ENCODE measurements at places on chromosomes 5 and 9.
A peak's percentile ranks its signal among the peaks of the same experiment; 100 is the strongest.

- H3K27me3 ChIP-seq, result no peaks in the 10 kb centered on the region
- peaks cover 33% of the 10 kb centered on the region for H3K36me3 ChIP-seq
- H3K27ac ChIP-seq, result no peak overlapping the region
- no peak for DNase-seq
- peaks cover 23% of the 10 kb centered on the region for H3K4me1 ChIP-seq
Measured at GRCh38 chr9:101469026-101469425, 33.5 kb upstream of the ALDOB start.

DNA sequence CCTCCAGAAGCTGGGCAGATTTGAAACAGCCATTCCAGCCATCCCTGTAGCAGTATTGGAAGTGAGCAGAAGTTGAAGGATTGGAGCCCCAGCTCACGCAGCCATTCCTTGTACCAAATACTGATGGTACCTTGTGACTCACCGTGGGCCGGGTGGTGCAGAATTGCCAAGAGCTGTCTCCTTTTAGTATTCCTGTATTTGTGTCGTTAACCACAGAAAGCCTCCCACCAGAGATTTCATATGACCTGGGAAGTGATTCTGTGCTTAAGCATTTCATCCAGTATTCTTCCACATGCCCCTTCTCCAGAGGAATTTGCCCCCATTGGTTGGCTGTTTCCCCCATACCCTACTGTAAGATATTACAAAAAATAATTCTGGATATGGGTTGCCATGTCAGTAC is 17.7 kb upstream of the TLX3 start:
- H3K4me1 ChIP-seq, result peaks cover 15% of the 10 kb centered on the region
- H3K27me3 ChIP-seq, result no peaks in the 10 kb centered on the region
- no peak overlapping the region for H3K27ac ChIP-seq
- no peak overlapping the region for H3K4me3 ChIP-seq
- H3K36me3 ChIP-seq, result no peaks in the 10 kb centered on the region

DNA sequence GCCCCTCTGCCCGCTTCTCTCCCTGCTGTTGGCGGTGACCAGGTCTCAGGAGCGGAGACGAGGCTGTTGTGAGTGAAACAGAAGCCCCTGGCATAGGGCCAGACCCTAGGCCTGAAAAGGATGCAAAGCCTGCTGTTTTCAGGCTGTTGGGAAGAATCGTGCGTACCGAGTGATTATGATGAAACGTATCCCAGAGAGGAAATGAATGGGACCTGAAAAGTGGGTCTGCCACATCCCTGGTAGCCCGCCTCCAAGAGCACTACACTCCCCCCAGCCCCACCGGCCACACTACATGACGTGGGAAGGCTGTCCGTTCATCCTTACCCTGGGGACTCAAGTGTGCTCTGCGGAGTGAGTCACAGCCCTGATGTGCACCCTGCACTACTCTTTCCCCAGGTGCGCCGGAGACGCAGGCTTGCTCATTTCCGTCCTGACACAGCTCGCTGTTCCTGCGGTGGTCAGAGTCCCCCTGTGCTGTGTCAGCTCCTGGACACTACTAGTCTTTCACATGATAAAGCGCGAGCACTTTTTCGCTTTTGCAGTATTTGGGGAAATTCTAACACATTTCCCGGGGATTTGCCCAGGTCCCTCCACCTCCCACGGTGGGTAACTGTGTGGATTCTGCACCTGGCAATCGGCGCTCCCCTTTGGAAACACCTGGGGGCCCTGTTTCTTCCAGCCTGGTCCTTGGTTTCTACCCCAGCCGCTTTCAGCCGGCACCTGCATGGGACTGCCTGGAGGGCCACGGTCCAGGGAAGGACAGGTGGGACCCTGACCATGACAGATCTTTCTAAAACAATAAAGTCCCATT is 91.5 kb downstream of the ANKRD33B start:
- no peak for DNase-seq
- H3K27me3 ChIP-seq, result no peaks in the 10 kb centered on the region
- no peaks in the 10 kb centered on the region for H3K36me3 ChIP-seq
- H3K27ac ChIP-seq, result no peak overlapping the region

DNA sequence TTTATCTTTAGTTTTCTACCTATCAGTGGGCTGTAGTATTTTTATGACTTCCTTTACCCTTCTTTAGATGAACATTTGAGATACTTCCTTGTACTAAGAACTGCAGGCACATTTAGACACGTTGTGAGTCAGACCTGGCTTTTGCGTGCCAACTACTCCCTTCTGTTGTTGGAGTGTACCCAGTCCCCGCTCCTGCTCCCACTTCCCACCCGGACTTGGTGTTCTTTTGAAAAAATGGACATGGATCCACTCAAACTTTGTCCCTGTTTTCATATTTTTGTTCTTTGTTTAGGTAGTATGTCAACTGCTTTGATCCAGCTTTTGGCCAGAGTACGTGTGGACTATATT is 60.7 kb downstream of the PARP8 start:
- H3K27me3 ChIP-seq, result no peaks in the 10 kb centered on the region
- DNase-seq, result no peak
- H3K36me3 ChIP-seq, result no peaks in the 10 kb centered on the region
- H3K4me1 ChIP-seq, result peaks cover 14% of the 10 kb centered on the region
- H3K27ac ChIP-seq, result no peak overlapping the region

DNA sequence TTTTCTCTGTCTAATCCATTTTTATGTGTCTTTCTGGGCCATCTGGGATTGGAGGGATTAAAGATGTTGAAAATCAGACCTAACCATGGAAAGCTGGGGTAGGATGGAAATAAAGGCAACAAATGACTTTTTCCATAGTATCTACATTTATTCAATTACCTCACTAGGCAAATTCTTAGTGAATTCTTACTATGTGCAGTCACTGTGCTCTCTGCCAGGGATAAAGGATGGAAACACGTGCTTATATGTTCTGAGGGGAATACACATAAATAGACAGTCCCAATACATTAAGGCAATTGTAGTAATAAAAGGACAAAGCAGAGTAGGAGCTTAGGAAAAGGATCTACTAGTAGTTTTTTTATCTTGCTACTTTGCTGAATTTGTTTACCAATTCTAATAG is 214.2 kb downstream of the PRR16 start:
- H3K4me1 ChIP-seq, result peaks cover 39% of the 10 kb centered on the region
- no peak for DNase-seq
- H3K27me3 ChIP-seq, result no peaks in the 10 kb centered on the region
- H3K4me3 ChIP-seq, result no peak overlapping the region
- H3K36me3 ChIP-seq, result peaks cover 3% of the 10 kb centered on the region
- H3K27ac ChIP-seq, result peak overlapping the region; percentile 79

DNA sequence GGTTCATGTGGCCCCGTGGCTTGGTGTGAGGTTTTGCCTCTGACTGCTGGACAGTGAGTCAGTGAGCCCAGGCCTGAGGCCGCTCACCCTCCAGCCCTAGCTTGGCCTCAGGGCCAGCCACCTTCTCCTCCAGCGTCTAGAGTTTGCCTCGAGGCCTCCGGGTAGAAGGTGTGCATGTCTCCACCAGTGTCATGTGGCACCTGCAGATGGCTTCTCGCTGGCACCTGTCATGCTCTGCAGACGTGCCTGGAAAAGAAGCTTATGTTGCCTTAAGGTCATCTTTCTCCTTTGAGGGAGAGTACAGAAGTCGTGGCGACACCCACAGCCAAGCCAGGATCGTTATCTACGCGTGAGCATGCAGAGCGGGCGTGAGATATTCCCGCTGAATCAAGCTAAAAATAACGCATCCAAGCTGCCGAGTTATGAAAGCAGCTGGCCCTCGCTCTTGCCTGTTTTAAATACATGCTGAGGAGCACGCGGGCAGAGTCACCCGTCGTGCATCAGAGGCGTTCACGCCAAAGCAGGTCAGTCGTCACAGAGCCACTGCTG is 79.7 kb upstream of the FCN2 start:
- no peak overlapping the region for H3K4me3 ChIP-seq
- no peak for DNase-seq
- H3K27ac ChIP-seq, result no peak overlapping the region
- peaks cover 10% of the 10 kb centered on the region for H3K4me1 ChIP-seq
- H3K27me3 ChIP-seq, result no peaks in the 10 kb centered on the region

- no peaks in the 10 kb centered on the region for H3K36me3 ChIP-seq
- peaks cover 9% of the 10 kb centered on the region for H3K4me1 ChIP-seq
- no peak for DNase-seq
- H3K27ac ChIP-seq, result no peak overlapping the region
Measured at GRCh38 chr9:135971892-135972291, 10.7 kb upstream of the UBAC1 start.

DNA sequence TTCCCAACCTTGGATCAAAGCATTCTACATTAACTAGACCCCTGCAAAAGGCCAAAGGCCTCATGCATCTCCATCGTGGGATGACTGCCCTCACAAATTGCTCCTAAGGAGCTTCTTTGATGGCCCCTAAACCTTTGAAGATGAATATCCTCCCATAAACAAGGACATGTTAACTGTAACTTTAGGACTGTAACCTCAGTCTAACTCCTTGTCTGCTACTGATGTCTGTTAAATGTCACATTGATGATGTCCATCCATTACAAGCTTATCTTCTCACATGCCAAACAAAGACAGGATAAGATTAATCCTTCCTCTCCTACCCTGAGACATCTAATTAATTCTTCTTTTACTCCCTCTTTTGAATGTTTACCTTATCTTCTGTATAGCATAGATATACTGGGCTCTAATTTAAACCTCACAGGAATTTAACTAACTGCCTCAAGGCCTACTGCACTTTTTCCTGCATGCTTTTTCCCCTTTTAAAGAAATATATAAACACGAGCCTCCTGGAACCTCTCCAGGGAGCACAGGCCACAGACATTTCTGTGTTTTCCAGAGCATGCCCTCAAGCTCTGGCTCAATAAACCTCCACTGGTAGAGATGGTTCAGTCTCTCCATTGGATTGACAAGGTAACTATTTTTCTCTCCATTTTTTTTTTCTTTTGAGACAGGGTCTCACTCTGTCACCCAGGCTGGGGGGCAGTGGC is 90.6 kb upstream of the SLC25A48 start:
- H3K27ac ChIP-seq, result no peak overlapping the region
- H3K27me3 ChIP-seq, result no peaks in the 10 kb centered on the region

GRCh38 chr5:34977934-34978613 is 48.7 kb downstream of the DNAJC21 start:
- no peaks in the 10 kb centered on the region for H3K4me1 ChIP-seq
- peaks cover 25% of the 10 kb centered on the region for H3K27me3 ChIP-seq
- H3K36me3 ChIP-seq, result no peaks in the 10 kb centered on the region

DNA sequence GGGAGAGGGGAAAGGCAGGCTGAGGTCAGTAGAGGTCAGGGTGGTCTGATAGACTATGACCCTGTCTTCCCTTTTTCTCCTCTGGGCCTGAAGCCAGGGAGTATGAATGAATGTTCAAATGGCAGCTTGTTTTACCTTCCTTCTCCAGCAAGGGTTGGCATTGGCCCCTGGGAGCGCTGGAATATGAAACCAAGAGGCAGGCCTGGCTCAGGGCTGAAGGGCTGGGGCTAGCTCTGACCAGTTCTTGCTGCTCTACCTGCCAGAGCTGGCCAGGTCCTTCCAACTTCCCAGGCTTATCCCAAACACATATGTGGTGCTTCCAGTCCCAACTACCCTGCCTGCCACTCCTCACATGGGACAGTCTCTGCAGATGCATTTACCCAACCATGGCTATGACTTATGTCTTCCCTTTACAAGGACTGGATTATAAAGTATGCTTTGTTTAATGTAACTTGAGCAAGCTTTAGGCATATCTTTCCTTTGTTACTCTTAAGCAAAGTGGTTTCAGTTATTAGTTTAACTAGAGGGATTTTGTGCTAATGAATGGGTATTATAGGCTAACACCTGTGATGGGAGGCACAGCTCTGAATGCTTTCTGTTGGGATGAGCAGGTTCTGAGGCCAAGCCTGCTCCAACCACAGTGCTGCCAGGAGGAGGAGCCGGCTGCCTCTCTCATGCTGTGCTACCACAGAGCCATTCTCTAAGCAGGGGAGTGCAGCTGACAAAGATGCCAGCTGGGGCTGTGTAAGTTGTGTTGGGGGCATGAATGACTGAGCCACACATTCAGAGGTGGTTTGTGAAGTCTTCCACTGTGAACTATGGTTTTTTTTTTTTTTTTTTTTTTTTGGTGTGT is 6.1 kb downstream of the CCNI2 start:
- peaks cover 18% of the 10 kb centered on the region for H3K4me1 ChIP-seq
- no peak overlapping the region for H3K4me3 ChIP-seq
- no peak overlapping the region for H3K27ac ChIP-seq
- peaks cover 4% of the 10 kb centered on the region for H3K27me3 ChIP-seq

GRCh38 chr9:128324401-128324800 is 1.8 kb downstream of the COQ4 start:
- H3K27ac ChIP-seq, result peak overlapping the region; percentile 6
- no peak for DNase-seq
- peak overlapping the region; percentile 16 for H3K4me3 ChIP-seq
- H3K36me3 ChIP-seq, result peaks cover 13% of the 10 kb centered on the region
